ENCODE measurements at places on chromosomes 7 and 10.

- no peak for DNase-seq
Observed at GRCh38 chr10:420154-421121, 269.0 kb downstream of the DIP2C start.

DNA sequence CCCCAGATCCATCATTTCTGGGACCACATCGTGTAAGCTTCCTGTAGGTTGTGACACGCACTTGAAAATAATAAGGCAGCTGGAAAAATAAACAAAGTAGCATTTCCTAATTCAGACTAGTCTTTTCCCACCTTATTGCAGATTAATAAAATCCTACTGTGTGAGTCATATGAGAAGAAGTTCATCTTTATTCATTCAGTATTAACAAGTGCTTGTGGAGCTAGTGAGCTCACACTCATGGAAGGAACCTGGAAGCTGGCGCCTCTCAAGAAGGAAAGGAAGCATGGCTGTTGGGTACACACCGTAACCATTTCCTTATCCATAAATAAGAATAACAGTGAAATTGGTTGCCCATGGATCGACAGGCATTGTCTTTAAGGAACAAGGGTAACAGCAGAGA lies 152.6 kb upstream of the PFKP start:
- no peak for DNase-seq

GRCh38 chr7:77783545-77783944 lies 14.7 kb downstream of the TMEM60 start:
- DNase-seq: no peak

DNA sequence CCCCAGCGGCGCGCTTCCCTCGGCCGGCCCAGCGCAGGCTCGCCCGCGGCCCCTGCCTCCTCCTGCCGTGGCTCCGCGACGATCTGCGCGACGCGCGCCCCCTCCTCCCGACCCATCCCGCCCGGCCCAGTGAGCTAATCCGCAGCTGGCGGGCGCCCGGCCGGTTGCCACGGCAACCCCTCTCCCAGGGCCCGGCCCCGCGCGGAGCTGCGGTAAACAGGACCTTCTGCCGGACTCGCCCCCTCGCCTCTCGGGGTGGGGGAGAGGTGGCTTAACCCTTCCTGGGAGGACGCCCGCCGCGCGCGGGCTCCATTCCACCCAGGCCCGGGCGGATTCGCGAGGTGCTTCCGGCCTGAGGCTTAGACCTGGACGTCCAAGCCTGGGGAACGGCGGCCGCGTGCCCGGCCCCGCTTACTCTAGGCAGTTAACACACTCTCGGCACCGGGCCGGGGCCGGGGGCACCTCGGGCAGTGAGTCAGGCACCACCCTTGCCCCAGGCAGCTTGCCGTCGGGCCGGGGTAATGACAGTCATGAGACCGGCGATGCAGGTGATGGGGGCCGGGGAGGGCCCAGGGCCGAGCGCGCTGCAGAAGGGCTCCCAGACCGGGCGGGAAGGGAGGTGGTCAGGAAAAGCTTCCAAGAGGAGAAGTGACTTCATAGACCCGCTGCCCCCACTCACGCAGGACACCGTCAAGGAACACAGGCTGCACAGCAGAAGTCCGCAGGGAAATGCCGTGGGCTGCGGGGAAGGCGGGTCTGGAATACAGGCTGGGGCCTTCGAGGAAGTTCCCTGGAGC lies at the start of gene DENND2A:
TSS of gene DENND2A (minus strand) at position 87 of the 797 bp plus-strand sequence. CDS start 38,416 bp downstream, outside the sequence.
- no peak for DNase-seq

DNA sequence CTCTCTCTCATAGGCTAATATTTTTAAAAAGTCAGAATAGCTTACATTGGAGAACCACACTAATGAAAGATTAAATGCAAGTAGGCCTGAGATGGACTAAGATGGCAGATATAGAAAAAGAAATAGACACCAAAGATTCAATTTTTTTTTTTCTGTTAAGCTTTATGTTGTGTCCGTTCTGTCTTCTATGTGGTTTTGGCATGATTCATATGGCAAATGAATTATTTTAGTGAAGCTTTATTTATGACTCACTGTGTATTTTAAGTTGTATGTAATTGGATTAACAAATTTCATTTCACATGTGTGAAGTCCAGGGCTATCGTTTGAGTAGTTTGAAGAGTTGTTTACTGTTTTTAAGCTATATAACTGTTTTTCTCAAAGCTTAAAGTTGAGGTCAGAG lies 214.8 kb downstream of the CAMK1D start:
- DNase-seq: no peak

DNA sequence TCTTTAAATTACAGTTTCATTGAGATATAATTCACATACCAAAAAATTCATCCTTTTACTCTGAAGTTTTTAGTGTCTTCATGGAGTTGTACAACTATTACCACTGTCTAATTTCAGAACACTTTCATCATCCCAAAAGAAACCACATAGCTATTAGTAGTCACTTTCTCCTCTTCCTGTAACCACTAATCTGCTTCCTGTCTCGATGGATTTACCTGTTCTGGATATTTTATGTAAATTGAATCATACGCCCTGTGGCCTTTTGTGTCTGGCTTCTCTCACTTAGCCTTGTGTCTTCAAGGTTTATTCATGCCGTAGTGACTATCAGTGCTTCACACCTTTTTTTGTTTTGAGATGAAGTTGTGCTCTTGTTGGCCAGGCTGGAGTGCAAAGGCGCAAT lies 135.5 kb downstream of the DOCK1 start:
- DNase-seq: no peak

All from stimulated activated CD8-positive, alpha-beta memory T cell treated with anti-CD3 and anti-CD28 coated beads, Interleukin-4, amount 100 ng/mL, for 1 hour (primary cell).